A549 treated with ZK216348 at 1 μM for 4 hours (cell line): ENCODE measurements at places on chromosomes 3 and 15. TPM values are rescaled to one million over a fixed set of nuclear protein-coding genes. Genes with fewer than 3 reads are reported as not detected.

Gene RPP25
- 20.2 to 29.5 TPM (median 28.6 TPM) in 5 replicates for total RNA-seq

Gene FOXL2
- 2.5 to 6.0 TPM (median 4.8 TPM) in 5 replicates for total RNA-seq

Gene TMC3
- not detected in 5 replicates for total RNA-seq

Gene OR5AC2
- not detected in 5 replicates for total RNA-seq

Gene CCDC9B
- 17.9 to 24.7 TPM (median 19.2 TPM) in 5 replicates for total RNA-seq

Gene SKOR1
- total RNA-seq = 0.05 to 0.08 TPM (median 0.06 TPM) in 4 of 5 replicates, not detected in the other

Gene CYP19A1
- total RNA-seq = 0.14 to 0.30 TPM (median 0.18 TPM) in 5 replicates

Gene TP63
- total RNA-seq = 0.14 to 0.34 TPM (median 0.27 TPM) in 5 replicates

Gene WDR72
- 4.2 to 6.9 TPM (median 6.7 TPM) in 5 replicates for total RNA-seq

Gene CPN2
- total RNA-seq = not detected in 5 replicates

Gene KIF7
- total RNA-seq = 3.1 to 5.6 TPM (median 4.8 TPM) in 5 replicates

Gene CHCHD4
- total RNA-seq = 34.7 to 43.7 TPM (median 38.3 TPM) in 5 replicates

Gene TRPC1
- 3.5 to 9.2 TPM (median 8.3 TPM) in 5 replicates for total RNA-seq

Gene SAXO2
- total RNA-seq = 1.5 to 5.0 TPM (median 1.7 TPM) in 5 replicates

Gene SLC27A2
- 32.0 to 42.0 TPM (median 33.3 TPM) in 5 replicates for total RNA-seq
